ENCODE measurements at places on chromosomes 12 and 14.
A peak's percentile ranks its signal among the peaks of the same experiment; 100 is the strongest.

GRCh38 chr12:65742018-65743010 is 82.0 kb upstream of the HMGA2 start:
- peak; percentile 82 for DNase-seq

- DNase-seq, result no peak
Observed at GRCh38 chr12:30500532-30500931, 195.1 kb downstream of the IPO8 start.

DNA sequence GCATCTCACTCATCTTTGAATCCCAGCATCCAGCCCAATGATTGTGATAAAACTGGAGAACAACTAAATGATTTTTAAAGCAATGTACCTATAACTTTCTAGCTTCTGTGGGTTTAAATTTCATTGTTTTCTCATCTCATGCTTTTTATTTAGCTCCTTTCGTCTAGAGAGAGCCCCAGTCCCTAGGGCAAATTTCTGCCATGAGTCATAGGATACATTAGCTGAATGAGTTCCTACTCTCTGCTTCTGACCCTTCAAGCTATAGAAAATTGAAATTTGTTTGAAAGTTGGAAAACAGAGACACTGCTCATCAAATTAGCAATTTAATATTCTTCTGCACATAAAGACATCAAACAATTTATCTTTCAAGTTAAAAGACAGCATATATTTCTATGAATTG is 113.9 kb downstream of the KIF21A start:
- DNase-seq, result no peak

DNA sequence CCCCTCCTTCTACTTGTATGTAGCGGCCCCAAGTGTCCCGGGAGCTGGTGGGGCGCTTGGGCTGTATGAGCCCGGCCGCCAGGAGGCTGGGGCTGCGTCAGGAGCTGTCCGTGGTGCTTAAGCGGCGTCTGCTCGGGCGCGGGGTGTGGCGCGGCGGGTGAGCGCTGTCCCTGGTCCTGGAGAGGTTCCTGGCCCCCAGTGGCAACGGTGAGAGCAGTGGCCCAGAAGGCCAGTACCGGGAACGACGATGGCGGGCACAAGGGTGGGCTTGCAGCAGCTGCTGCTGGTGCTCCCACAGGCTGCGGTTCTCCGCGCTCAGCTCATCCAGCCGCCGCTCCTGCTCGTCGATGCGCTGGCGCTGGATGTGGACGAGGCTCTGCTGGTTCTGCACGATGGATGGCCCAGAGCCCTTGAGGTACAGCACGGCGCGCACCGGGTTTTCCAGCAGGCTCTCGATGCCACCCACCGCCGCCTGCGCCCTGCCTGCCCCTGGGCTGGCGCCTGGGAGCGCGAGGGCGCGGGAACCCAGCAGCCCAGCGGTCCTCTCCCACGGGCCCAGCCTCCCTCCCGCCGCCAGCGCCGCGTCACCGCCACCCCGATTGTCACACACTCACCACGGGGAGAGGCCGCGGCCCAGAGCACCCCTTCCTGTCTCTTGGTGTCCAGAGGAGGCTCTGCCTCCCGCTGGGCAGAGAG is 41.9 kb upstream of the FKBP4 start:
- peak; percentile 55 for DNase-seq

- DNase-seq, result no peak
Observed at GRCh38 chr12:59219148-59219547, 298.8 kb upstream of the LRIG3 start.

DNA sequence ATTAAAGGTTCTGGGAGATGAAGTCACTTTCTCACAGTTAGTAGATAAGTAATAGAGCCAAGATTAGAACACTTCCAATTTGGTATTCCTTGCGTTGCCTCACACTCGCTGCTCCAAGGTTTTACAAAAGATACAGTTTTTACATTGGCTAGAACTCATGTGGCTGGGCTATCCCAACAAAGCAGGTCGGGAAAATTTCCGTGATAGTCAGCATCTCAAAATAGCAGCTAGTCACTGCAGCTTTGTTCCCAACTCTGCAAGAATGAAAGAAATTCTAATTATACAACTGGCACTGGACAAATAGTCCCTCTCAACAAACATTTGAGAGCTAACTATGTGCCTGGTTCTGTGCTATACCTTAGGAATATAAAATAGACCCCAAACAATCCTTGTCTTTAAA is 24.6 kb upstream of the PPP1R12A start:
- DNase-seq, result no peak
